ENCODE measurements at places on chromosomes 5 and 9.

DNA sequence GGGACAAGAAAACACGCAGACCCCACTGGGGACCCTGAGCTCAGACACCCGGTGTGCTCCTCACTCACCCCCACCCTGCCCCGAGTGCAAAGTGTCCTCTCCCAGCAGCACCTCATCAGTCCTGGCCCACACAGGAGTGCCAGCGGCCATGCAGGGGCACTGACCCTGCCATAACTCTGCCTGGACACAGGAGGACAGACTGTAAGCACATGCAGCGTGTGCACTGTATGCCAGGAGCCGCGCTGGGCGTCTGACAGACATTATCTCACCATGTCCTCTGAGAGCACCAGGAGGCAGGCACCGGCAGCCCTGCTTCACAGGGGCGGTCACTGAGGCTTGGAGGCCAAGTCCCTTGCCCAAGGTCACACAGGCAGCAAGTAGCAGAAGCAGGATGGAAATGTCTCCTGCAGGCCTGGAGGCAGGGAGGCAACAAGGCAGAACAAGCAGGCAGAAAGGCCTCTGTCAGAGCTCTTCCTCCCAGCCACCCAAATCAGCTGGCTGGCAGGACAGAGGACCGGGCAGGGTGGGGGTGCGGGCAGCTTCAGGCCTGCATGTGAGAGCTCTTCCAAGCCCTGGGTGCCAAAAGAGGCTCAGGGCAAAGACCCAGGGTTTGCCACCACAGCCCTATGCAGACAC, 8.4 kb downstream of the EEIG1 start:
- DNase-seq = no peak

- no peak for DNase-seq
These were observed 667 bp downstream of the FBXO10 start for GRCh38 chr9:37575511-37575914.

- no peak for DNase-seq
These were observed 158.5 kb downstream of the TRPM6 start for GRCh38 chr9:74729136-74729695.

- DNase-seq = no peak
These were observed 81.3 kb upstream of the ELAVL2 start for GRCh38 chr9:23907343-23907742.

- no peak for DNase-seq
These were observed 2007.9 kb upstream of the CDH6 start for GRCh38 chr5:29185558-29185957.

GRCh38 chr5:75670577-75670976, 46.7 kb downstream of the POC5 start:
- DNase-seq = no peak

DNA sequence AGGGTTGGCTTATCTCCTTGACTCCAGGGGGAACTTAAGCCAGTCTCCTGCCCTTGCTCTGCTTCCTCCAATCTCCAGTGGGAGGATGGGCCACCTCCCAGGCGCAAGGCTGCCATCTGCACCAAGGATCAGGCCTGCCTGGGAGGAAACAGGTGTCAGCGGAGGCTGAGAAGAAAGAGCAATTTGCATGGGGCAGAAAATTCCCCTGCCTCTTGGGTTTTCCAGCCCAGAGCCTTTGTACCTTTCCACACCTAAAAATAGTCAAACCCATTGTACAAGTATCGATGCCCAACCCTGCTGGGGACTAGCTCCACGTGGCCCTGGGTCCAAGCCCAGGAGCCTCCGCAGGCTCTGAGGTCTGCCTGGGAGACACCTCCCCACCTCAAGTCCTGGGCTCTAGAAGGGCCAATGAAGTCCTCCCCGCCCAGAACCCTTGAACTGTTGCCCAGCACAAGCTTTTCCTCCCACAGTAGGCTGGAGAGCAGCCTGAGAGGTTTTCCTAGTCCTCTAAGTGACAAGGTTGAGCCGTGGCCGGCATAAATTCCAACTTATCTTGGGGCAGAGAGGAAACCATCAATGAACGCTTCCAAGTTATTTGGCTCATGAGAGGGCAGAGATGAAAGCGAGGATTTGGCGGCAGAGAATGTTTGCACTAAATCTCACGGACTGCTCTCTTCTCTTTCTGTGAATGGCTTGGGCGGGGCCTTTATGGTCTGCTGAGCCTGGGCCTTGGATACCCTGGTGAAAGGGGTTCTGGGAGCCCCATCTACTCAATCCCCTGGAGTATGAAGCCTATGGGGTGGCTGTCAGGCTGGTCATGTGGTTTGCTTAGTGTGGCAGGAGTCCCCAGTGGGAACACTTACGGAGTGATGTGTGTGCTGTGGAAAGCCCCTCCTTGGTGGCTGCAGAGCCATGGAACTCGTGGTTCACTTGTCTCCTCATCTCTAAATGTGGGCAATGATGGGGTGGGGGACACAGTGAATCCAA, 15.6 kb downstream of the JADE2 start:
- DNase-seq = no peak
